Hindlimb muscle (tissue), 1 donor: ENCODE measurements at places on chromosomes 6 and 20. TPM values are rescaled to one million over a fixed set of nuclear protein-coding genes. Genes with fewer than 3 reads are reported as not detected.

The RAB32 gene
- 12.0 TPM for polyA plus RNA-seq

The SOBP gene
- 16.1 TPM for polyA plus RNA-seq

DNA sequence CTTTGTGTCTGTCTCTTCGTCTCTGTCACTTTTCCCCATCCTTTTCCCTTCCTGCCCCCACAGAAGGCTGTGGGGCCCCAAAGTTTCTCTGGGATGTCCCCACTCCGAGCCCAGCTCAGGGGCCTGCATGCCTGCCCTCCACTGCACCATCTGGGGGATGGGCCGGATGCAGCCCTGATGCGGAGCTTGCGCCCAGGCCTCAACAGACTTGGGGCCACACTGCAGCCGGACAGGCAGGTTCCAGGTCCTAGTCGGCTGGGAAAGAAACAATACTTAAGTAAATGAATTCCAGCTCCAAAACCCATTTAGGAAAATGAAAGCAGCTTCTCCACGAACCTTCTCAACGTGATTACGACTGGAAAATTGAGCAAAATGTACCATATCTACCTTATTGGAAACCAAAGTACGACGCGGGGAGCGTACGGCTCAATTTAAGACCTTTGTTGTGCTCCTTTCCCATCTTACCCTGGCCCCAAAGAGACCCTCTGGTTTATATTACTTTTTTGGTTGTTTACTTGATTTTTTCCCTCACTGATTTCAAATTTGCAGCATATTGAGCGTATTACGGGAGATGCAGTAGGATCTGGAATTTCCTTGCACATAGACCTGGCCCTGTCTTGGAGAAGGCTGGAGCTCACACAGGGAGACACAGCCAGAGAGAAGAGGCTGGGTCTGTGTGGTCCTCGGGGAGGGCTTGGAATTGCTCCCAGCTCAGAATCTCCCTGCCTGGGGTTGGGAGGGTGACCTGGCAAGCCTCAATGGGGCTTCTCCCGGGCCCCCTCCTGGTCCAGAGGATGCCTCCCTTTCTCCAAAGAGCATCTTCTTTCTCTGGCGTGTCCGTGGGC, 8.0 kb downstream of the FOXC1 start:
- DNase-seq = no peak

GRCh38 chr6:12151433-12151820, 138.7 kb upstream of the EDN1 start:
- DNase-seq = no peak

- no peak for DNase-seq
Observed at GRCh38 chr6:55130806-55131324, 43.5 kb upstream of the HCRTR2 start.

DNA sequence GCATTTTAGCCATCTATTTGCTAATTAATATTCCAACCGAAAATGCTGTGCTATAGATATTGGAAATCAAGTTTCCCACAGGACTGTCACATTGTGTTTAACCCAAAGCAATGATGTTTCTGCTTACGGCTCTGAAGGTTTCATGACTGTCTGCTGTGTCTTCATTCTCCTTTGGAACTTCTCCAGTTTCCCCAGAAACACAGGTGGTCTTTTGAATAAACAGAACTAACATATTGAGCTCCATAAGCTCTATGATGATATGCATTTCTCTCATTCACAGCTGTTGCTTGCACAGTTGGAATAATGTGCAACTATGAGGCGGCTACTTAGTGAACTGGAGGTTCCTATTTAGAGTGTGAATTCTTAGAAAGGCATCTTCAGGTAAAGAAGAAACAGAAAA, 266.0 kb upstream of the ID4 start:
- DNase-seq = no peak

DNA sequence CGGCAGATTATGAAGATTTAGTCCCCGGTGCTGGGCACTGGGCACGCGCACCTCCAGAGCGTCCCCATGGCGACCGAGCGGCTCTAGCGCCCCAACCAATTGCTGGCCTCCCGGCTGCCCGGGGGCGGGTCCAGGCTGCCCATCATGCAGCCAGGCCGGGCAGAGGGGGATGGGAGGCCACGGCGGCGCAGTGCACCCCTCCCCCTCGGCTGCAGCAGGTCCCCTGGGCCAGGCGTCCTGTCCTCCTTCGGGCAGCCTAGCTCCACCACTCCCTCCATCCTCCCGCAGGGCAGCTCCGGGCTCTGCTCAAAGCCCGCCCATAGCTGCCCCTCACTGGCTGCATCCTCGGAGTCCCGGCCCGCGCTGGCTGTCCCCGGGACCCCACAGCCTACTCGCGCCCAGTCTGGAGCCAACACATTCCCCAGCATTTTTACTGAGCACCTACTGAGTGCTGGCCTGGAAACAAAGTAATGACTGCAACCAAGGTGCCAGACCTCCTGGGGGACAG, 99.4 kb downstream of the ASXL1 start:
- DNase-seq = peak; percentile 59

DNA sequence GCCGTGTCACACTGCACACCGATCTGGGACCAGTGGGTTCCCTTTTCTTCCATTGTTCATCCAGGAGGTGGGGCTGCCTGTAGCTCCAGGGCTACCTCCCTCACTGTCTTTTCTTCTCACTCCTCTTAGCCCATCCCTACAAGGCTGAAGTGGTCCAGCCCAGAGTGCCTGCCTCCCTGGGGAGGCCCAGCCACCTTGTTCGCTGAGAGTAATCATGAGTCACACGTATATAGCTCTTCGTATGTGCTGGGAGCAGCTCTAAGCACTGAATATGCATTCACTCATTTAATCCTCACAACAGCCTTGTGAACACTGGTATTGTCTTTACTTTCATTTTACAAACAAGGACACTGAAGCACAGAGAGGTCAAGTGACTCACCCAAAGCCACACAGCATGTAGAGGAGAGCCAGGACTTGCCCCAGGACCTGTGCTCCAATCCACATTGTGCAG, 14.7 kb upstream of the CCDC167 start:
- no peak for DNase-seq

GRCh38 chr6:20159781-20160540, 52.3 kb downstream of the MBOAT1 start:
- no peak for DNase-seq

GRCh38 chr6:170087941-170088581, 202.8 kb downstream of the DLL1 start:
- no peak for DNase-seq

GRCh38 chr6:46013639-46014038, 2.0 kb downstream of the CLIC5 start:
- DNase-seq = no peak

DNA sequence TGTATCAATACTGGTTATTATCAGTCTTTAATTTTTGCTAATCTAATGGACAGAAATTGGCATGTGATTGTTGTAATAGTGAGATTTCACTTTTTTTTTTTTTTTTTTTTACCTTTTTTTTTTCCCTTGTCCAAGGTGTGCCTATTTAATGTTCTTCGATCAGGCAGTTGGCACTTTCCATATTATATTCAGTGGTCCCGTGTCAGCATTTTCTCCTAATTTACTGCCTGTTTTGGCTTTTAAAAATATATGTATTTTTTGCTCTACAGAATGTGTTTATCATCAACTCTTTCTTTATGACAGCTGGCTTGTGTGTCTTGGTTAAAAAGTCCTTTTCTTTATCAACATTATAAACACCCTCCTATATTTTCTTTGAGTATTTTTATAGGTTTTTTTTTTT, 39.4 kb downstream of the CDYL start:
- no peak for DNase-seq

The ARHGAP18 gene
- 18.1 TPM for polyA plus RNA-seq

The BPIFA2 gene
- not detected for polyA plus RNA-seq

DNA sequence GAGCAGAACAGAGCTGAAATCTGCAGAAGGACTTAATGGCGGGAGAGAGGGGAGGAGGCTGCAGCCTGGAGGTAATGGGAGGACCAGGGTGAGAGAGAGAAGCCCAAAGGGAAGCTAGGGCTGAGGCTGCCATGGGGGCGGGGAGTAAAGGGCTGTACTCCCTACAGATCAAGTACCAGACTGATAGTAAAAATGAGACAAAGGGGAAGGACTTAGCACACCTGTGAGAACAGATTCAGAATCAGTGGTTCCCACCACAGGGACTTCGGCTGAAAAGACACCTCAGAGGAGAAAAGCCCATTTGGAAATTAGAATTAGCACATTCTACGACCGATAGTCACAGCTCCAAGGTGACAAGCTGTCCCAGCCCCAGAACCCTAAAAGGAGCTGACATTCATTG, 6.4 kb upstream of the TBXT start:
- DNase-seq = no peak

- DNase-seq = no peak
Observed at GRCh38 chr6:17497535-17498095, 102.5 kb upstream of the FAM8A1 start.

The OR12D3 gene
- not detected for polyA plus RNA-seq
